ENCODE measurements at places on chromosomes 2 and 18.

GRCh38 chr2:230781130-230781797 lies 68.6 kb downstream of the CAB39 start:
- no peak for DNase-seq

DNA sequence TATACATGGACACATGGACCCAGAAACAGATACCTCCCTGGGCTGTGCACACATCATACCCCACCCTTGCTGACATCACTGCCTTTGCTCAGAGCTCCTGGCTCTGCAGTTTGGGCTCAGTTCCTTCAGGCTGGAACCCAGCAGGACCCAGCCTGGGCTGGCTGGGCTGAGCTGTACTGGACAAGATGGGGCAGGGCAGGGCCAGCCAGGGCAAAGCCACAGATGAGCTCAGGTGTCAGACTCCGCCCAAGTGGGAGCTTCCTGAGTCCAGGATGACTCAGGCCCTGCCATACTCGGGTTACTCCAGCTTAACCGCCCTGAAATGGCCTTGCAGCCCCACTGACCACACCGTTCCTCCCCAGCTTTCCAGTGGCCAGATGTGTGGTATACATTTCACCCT lies 284.9 kb downstream of the OSR1 start:
- peak; percentile 32 for DNase-seq

- DNase-seq = no peak
These were observed 121.1 kb upstream of the ACAA2 start for GRCh38 chr18:49934457-49934856.

DNA sequence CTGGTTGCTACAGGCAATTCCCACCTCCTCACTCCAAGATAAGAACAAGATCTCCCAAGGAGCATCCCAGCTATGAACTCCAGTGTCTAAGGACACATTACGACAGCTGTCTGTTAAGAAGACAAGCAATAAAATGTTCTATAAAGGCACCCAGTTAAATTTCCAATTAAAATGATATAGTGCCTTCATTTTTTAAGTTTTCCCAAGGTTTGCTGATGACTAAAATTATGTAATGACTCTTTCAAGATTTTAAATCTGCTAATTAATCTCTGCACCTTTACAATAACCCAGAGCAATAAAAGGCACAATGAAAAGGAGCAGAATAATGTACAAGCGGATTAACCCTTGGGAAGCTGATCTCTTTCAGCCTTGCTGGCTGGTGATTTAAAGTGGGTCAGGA lies 61.6 kb upstream of the REG3G start:
- no peak for DNase-seq

DNA sequence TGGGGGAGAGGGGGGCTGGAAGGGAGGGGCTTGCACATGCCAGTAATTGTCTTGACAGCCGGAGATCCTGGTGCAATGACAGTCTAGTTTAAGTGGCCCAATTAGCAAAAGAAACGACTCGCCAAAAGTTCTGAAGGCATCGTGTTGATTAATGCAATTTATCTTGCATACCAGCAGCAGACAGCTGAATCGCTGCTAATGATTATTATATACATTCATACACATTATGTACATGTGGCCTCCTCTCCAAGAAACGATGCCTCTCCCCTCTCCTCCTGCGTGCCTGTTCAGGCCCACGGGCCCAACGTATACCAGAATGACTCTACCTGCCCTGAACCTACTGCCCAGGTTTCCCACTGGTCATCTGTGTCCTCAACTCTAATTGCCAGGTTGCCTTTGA lies 214.5 kb downstream of the CELF4 start:
- no peak for DNase-seq

DNA sequence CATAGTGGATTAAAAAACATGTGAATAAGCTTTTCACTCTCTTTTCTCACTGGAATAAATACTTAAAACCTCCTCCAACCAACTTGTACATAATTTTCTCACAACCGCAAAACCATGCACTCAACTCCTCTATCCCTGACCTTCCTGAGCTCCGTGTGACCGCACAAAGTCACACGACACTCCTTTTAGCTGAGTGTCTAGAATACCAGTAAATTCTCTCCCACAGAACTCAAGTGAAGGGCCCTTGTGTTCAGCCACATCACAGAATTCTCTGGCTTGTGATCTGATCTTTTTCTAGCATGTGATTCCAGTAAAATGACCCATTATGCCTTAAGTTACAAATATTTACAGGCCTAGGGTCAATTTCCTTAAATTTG lies 91.2 kb upstream of the ARL4C start:
- no peak for DNase-seq

- DNase-seq = no peak
These were observed 148.3 kb downstream of the HNMT start for GRCh38 chr2:138112536-138112935.

DNA sequence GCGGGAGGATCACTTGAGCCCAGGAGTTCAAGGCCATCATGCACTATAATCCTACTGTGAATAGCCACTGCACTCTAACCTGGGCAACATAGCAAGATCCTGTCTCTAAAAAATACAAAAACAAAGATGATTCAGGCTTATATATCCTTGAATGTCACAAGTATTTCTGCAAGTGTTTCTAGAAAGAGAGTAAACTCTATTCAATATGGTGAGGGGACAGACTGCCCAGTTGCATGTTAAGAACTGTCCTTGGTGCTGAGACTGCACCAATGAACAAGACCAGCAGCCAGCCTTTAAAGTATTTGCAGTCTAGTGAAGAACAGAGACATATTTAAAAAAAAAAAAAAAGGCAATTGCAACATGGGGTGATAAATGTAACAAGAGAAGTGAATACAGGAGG lies 16.4 kb downstream of the MAP3K19 start:
- DNase-seq = peak; percentile 52

DNA sequence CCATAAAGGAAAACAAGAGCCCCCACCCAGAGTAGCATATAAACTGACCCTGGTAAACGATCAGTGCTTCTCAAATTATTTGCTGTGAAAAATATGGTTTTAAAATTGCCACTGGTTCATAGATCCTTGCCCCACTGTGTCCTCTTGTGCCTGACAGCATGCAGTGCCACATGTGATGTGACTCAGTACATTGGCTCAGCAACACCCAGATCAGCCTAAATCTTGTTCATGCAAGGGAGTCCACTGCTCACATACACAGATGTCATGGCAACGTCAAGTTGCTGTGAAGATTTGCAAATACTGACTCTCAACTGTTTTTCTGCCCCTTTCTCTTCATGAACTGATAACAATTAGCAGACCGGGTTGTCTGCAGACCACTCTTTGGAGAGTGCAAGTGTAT lies 91.0 kb downstream of the TMEM182 start:
- no peak for DNase-seq

DNA sequence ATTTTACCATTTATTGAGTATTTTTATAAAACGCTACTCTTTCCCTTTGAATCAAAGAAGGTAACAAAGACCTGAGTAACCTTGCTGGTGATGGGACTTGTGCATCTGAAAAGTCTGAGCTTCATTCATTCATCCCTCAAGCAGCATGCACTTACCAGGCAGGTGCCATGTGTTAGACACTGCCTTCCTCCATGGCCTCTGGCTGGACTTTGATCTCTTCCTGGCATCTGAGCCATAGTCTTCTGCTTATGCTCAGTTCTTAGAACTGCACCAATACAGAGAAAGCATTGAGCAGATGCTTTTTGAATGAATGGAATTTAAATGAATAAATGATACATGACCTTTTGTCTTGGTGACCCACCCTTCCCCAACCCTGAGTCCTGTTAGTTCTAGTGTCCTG lies 251.4 kb upstream of the COPS8 start:
- no peak for DNase-seq

DNA sequence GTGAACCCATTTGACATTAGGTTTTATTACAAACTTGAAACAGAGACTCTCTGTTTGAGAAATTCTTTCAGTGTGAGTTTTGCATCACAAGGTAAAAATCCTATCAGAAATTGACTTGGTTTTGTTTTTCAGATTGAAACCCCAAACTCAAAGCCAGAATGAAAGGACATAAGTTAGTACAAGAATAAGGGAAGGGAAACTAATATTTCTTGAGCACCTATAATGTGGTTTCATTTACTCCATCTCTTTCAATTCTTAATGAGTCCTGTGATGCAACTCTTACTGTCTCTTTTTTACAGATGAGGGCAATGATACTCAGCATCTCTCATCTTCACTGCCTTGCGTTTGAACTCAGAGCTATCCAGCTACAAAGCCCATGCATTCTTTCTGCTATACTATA lies 210.0 kb upstream of the SIX3 start:
- DNase-seq = no peak

DNA sequence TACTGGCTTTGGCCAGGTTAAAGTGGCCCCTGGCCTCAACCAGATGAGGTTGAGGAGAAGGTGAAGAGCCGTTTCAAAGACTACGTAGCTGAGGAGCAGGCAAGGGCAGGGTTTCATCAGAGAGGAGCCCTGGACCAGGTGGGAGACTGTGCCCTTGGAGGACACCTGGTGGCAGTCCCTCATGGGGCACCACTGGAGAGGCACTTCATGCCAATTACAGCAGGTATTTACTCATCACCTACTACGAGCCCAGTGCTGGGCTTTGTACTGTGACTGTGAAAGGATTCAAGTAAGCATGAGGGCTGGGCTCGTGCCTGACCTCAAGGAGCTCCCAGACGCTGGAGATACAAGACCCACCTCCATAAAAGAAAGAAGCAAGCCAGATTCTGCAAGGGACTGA lies 37.6 kb downstream of the SMAD7 start:
- no peak for DNase-seq

DNA sequence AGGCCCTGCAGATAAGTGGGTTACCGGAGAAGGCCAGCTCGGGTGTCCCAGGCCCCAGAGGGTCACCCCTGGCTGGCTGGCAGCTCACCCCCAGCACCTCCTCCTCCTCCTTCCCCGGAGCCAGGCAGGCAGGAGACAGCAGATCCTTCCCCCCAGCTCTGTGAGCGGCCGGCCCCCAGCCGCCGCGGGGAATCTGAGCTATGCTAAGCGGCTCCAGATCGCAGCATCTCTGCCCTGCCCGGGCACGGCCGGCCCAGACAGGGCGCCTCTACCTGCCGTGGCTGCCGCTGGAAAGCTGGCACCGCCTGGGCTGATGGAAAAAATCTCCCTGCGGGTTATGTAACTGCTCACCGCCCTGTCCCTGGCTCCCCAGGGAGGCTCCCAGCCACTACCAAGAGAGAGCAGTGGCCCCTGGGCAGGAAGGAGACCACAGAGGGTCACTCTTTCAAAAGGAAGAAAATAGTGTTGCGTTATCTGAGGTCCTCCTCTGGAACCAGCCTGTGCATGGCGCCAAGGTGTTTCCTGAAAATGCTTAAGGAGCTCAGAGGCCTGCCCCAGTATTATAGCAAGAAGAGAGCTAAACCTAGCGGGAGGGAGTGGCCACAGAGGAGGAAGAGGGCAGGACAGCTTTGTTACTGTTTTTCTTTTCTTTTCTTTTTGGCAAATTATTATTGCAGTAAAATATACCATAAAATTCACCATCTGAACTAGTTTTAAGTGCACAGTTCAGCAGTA lies 179.0 kb downstream of the SMAD7 start:
- DNase-seq = peak; percentile 77

DNA sequence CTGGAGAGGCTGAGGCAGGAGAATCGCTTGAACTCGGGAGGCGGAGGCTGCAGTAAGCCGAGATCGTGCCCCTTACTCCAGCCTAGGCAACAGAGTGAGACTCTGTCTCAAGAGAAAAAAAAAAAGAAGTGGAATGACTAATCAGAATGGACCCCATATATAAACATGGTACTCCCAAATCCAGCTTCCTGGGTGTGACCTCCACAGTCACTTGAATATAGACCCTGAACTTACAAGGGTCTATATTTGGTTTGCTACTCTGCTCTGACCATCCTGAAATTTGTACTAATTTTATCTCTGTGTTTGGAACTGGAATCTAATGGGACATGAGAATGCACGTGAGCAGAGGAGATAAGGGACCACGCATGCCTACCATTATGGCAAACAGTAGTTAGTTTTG lies 275.0 kb downstream of the TNS1 start:
- no peak for DNase-seq

- no peak for DNase-seq
These were observed 44.8 kb upstream of the MAP3K20 start for GRCh38 chr2:173030561-173031490.

DNA sequence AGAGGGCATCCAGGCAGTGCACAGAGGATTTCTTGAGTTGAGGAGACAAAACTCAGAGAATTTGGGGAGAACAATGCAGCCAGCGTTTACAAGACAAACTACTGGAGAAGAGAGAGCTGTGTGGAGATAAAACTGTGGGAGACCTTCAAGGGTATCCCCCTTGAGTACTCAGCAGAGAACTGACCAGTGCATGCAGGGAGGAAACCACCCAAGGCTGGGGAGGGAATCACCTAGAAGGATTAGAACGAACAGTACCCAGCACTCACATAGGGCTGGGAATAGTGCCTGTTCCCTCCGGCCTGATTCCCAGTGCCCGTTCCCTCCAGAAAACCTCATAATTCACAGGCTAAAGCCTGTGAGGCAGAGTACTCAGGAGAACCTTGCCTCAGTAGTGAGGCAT lies 61.9 kb upstream of the YPEL5 start:
- no peak for DNase-seq

- DNase-seq = no peak
These were observed 447.0 kb downstream of the SOX11 start for GRCh38 chr2:6139142-6139541.

GRCh38 chr2:66507673-66508201 lies 72.8 kb downstream of the MEIS1 start:
- DNase-seq = peak; percentile 40

DNA sequence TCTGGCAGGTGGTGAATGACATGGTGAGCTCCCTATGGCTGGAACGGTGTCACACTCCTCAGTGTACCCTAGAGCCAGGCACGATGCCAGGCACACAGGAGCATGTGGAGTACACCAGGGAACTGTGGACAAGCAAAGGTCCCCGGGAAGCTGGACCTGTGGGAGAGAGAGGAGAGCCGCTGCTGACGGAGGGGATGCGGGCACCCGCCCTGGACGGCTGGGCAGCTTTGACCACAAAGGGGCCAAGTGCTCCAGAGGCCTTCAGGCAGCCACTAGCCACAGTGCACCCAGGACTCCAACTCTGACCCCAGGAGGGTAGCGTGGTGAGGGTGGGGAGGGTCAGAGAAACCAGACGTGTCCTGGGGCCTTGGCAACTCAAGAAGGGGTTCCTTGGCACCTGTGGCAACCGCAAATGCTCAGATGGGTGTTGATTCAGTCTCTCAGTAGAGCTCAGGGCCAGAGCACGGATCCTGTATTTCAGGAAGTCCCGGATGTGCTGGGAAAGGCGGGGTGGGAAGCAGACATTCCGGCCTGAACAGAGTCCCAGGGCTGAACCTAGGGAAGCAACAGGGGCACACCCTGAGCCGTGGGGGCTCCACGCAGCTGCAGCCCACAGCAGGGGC lies 2.3 kb upstream of the MAB21L4 start:
- no peak for DNase-seq

DNA sequence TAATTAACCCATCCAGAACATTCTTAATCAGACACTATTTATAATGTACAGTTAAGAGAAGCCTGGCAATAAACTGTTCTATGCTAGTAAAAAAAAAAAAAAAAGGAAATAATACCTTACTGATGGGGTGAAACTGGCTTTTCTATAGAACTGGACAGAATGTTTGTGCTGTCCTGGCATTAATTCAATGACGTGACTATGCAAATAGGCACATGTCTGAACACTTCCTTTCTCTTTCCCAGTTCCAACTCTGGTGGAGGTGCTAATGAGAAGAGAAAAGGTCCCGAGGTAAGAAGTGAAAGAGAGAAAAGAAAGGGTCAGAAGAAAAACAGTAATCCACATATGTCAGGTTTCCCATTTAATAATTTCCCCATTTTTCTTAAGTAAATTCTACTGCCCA lies 508.4 kb downstream of the ZEB2 start:
- no peak for DNase-seq

GRCh38 chr2:19349911-19350677 lies 8.3 kb downstream of the OSR1 start:
- peak; percentile 93 for DNase-seq

GRCh38 chr2:66271777-66272176 lies 163.1 kb upstream of the MEIS1 start:
- DNase-seq = no peak
